Gastrocnemius medialis (tissue), 4 donors: ENCODE measurements at places on chromosomes 5 and 9. TPM values are rescaled to one million over a fixed set of nuclear protein-coding genes. Genes with fewer than 3 reads are reported as not detected.

DNA sequence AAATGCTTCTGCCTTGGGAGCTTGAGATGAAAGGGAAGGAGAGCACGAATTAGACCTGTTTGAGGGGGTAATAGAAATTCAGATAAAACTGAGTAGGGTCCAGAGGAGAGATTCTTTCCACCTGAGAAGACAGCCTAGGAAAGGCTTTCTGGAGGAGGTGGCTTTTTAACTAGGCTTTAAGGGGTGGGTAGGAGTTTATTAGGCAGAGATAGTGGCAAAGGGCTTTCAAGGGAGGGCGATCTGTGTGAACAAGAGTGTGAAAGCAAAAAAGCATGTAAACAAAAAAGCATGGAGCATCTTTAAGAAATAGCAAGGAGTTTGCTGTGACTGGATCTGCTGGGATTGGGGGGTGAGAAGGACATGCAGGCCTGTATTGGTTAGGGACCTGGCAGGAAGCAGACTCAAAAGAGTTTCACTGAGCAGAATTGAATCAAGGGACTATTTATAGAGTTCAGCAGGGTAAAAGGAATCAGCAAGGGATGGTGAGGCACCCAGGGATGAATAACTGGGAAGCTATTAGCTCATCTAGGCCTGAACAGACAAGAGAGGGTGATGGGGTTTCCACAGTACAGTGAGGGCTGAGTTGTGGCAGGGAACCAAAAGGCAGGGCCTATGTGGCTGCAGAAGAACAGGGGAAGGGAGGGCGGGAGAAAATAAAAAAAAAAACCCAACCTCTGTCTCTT, 18.8 kb downstream of the SLC1A1 start:
- DNase-seq = no peak

The GABBR2 gene
- not detected for total RNA-seq

GRCh38 chr9:84754461-84754860, 84.9 kb downstream of the NTRK2 start:
- no peak for DNase-seq

The TNFSF8 gene
- not detected for total RNA-seq

The PDCD1LG2 gene
- total RNA-seq = 1.7 TPM

DNA sequence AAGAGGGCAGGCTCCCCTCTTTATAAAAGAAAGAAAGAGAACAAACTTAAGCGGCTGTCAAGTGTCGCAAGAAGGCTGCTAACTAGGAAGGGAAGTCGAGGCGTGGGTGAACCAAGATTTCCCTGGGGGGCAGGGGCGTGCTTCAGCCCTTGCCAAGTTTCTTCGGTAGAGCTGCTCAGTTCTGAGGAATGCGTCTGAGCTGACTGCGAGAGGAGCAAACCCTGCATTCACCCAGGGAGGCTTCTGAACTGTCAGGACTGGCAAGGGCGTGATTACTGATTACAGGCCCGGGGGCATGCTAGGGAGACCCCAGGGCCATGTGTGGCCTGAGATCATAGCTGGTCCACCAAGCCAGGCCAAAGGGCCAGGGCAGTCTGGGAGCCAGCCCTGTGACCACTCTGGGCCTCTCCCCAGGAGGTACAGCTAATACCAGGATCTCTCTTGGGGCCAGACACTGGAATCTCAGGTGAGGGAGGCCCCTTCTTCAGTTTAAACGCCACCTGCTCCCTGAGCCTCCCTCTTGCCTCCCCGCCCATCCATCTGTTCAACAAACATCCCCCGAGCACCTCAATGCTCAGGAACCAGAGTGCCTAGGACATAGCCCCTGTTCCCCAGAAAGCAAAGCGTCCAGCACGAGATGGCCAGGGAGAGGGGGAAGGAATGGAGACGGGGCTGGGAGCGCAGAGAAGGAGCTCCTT, 30.9 kb downstream of the SARDH start:
- DNase-seq = peak; percentile 23

The SPATA31A3 gene
- not detected for total RNA-seq

DNA sequence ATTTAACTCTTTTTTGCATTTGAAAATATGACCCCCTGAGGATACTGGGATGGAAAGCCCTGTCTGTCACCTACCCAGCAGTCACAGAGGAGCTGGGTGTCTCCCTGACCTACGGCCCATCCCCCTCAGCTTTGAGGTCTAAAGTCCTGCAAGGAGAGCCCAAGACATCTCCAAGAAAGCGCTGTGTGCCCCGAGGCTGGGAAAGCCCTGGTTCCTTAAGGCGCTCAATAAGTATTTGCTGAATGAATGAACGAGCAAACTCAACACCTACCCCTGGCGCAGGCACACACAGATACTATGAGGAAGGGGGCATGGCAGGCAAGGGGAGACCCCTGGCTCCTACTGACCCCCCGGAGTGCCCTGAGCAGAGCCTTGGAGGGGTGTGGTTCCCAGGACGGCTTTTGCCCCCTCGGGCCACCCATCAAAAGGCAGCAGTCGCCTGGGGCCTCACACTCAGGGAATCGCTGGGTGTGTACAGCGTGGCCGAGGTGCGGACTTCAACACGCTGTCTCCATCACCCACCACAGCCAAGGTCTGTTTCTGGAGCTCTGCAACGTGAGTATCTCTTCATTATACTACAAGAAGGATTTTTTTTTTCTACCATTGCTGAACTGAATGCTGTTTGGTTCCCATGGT, 211.6 kb downstream of the ERCC6L2 start:
- DNase-seq = no peak

DNA sequence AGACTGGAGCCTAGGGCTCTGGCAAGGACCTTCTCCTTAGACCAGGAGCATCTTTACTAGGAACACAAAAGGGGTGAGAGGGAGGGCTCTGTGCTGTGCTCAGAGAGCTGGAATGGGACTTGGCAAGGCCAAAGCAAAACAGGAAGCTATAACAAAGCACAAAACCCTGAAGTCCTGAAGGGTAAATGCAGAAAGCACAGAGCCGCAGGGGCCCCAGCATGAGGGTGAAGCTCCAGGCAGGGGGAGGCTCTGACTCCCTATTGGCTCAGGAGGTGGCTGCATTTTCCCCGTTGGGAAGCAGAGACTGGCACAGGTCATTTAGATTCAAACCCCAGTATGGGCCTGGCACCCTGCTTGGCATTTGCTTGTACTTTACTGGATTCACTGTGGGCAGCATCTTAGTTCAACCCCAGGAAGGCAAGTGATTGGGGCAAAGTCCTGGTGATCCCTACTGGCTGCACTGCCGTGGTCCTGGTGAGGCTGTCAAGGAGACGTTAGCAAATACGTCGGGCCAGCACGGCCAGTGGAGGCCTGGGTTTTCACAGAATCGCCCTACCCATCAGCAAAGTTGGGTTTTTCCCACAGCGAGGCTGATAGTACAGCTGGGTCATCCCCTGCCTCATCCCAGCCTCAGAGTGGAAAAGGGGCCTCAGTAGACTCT, 46.3 kb downstream of the GGTA1 start:
- DNase-seq = no peak

DNA sequence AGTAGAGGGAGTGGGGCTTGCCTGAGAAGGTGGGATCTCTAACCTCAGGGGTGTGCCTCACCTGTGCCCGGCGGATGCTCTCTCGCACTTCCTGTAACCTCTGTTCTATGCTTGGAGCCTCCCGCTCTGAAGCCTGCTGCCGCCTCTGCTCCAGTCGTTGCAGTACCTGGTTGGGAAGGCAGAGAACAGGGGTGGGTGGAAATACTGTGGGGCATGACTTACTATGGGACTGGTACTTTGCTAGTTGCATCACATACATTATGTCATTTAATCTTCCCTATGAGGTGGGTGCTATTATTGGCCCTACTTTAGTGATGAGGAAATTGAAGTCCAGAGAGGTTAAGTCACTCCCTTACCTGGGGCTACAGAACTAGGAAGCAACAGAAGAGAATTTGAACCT, 5.2 kb downstream of the FCHSD1 start:
- no peak for DNase-seq

The OSMR gene
- 12.4 TPM for total RNA-seq

GRCh38 chr5:40828021-40828631, 6.9 kb downstream of the RPL37 start:
- DNase-seq = no peak

DNA sequence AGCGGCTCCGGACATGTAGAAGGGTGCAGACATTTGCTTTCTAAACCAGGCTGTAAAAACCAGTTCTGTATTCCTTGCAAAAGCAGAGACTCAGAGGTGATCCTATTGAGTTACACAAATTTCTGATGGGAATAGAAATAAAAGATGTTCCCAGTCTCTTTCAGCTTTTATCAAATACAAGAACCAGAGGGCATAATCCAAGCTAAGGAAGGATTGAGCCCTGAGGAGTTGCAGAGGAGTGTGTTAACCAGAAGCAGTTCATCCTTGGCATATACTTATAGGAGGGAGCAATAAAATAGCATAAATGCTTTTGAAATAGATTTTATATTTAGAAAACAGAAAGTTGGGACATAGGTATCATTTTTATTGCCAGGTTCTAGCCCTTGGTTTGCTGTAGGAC, 75.3 kb downstream of the KIF4B start:
- no peak for DNase-seq

- no peak for DNase-seq
Measured at GRCh38 chr5:173780235-173781234, 107.6 kb upstream of the CPEB4 start.

- DNase-seq = no peak
Measured at GRCh38 chr5:18314192-18314778, 680.0 kb downstream of the TAF11L14 start.

The STKLD1 gene
- total RNA-seq = 0.35 TPM

The SH3RF2 gene
- total RNA-seq = 97.1 TPM

The CCL27 gene
- not detected for total RNA-seq

The PCDHGB3 gene
- 2.0 TPM for total RNA-seq

The AQP3 gene
- total RNA-seq = 20.0 TPM

- no peak for DNase-seq
Measured at GRCh38 chr5:167284222-167284890, 1007.1 kb upstream of the WWC1 start.

The MED27 gene
- 20.3 TPM for total RNA-seq

DNA sequence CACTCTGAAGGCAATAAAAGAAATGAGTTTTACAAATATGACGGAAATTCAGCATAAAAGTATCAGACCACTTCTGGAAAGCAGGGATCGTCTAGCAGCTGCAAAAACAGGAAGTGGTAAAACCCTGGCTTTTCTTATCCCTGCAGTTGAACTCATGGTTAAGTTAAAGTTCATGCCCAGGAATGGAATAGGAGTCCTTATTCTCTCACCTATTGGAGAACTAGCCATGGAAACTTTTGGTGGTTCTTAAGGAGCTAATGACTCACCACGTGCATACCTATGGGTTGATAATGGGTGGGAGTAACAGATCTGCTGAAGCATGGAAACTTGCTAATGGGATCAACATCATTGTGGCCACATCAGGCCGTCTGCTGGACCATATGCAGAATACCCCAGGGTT, 93.5 kb upstream of the RGMB start:
- DNase-seq = no peak

DNA sequence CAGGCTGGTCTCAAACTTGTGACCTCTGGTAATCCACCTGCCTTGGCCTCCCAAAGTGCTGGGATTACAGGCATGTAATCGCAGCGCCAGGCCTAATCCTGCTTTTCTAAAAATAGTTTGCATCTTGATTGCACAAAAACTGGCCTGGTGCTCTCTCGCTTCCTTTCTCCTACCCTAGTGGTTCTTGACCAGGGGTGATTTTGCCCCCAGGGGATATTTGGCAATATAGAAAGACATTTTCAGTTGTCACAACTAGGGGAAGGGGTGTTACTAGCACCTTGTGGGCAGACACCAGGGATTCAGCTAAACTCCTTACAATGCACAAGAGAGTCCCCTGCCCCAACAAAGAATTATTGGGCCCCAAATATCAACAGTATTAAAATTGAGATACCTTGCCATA, 139.8 kb downstream of the DROSHA start:
- no peak for DNase-seq

GRCh38 chr5:181173420-181174342, 26.3 kb downstream of the OR2V2 start:
- DNase-seq = no peak

- DNase-seq = no peak
Measured at GRCh38 chr9:124082622-124083021, 71.1 kb downstream of the LHX2 start.

GRCh38 chr5:90562341-90562740, 3.7 kb downstream of the ADGRV1 start:
- DNase-seq = no peak

The NOL6 gene
- total RNA-seq = 18.1 TPM

- DNase-seq = no peak
Measured at GRCh38 chr5:123937230-123937629, 425.3 kb downstream of the CSNK1G3 start.

DNA sequence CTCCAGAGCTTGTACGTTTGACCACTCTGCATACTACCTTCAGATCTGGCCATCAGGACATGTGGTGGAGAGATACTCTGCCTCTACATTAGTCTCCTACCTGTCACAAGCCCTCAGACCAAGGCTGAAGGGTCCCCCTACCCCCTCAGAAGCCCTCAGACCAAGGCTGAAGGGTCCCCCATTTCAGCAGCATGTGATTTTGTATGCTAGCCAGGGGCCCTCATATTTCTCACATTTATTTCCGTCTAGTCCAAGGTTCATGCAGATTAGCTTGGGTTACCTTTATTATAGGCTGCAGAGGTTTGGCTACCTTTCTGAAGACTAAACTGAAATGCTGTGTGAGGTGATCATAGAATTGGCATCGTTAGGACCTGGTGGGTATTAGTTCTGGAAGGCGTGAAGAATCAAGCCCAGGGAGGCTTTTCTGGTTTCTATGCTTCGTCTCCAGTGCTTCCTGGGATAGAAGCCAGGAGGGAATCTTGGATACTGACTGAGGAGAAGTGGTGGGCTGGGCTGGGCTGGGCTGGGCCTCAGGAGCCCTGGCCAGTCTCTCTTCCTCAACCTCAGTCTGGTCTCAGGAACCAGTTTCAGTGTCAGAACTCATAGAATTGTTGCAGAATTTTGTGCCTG, 2.8 kb downstream of the SMIM32 start:
- DNase-seq = no peak

DNA sequence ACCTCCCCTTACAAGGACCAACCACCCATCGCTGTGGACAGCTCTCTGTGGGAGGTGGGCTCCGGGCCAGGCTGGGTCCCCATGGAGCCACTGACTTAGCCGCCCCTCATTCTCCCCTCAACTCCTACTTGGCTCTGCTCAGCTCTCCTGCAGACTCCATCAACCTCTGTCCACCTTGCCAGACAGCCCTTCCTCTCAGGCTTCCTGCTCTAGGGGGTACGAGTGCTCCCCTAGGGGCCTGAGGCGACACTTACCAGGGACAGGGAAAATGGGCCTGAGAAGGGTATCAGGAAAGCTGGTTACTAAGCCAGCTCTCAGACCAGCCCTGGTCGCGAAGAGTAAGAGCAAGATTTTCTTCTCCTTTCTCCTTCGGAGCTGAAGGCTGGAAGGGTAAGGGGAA, 43.9 kb downstream of the SHB start:
- no peak for DNase-seq

DNA sequence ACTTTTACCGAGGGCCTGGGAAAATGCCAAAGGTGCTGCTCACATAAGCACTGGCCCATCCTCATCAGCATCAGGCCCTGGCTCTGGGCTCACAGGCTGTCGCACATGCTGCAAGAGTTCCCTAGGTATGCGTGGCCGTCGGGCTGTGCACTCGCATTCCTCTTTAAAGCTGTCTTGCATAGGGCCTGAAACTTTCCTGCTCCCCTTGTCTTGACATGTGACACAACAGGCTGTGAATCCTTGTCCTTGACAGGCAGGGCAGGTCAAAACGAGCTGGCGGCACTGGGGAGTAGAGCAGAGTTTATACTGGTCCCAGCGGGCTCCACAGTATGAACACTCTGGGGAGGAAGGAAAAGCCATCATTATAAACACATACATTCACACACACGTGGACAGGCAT, 30.7 kb downstream of the TSTD2 start:
- no peak for DNase-seq
